ENCODE measurements at places on chromosomes 3 and 15.

GRCh38 chr3:47669026-47669749 lies 90.5 kb upstream of the CSPG5 start:
- no peak for DNase-seq

- DNase-seq: no peak
Observed at GRCh38 chr3:29385046-29385830, 104.4 kb downstream of the RBMS3 start.

- DNase-seq: no peak
Observed at GRCh38 chr3:65628978-65629377, 409.7 kb downstream of the MAGI1 start.

DNA sequence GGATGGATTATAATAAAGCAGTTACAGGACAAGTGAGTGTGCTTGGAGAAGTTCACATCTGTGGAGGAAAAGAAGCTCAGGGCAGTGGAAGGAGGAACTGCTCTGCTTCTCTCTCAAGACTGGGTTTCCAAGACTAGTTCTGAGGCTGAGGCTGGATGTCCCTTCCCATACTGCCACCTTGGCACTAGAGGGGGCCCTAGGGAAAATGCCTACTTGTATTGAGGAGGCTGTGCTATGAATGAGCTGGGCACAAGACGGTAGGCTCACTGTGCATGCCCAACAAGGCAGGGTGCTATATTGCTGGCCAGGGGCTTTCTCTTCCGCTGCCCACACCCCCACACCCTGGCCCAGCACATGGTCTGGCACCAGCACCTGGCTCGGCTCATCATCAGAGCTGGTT lies 65.2 kb downstream of the SLCO2A1 start:
- DNase-seq: no peak

- DNase-seq: no peak
Observed at GRCh38 chr3:9149566-9149965, 99.9 kb downstream of the SRGAP3 start.

- no peak for DNase-seq
Observed at GRCh38 chr15:72785432-72785831, 1.9 kb upstream of the ADPGK start.

DNA sequence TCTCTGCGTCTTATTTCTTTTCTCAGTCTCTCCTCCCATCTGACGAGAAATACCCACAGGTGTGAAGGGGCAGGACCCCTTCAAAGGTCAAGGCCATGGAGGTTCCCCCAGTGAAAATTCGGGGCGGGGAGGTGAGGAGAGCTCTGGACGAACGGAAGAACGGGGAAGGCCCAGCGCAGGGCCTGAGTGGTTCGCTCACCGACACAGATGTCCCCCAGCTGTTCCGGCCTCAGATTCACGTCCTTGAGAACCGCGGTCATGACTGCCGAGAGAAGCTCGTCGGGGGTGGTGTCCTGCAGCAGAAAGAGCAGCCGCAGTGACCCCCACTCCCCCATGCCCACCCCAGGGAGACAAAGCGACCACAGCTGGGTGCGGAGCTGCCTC lies 542 bp downstream of the ACAA1 start:
- no peak for DNase-seq

- DNase-seq: no peak
Observed at GRCh38 chr3:171488479-171488878, 28.3 kb upstream of the TNIK start.

DNA sequence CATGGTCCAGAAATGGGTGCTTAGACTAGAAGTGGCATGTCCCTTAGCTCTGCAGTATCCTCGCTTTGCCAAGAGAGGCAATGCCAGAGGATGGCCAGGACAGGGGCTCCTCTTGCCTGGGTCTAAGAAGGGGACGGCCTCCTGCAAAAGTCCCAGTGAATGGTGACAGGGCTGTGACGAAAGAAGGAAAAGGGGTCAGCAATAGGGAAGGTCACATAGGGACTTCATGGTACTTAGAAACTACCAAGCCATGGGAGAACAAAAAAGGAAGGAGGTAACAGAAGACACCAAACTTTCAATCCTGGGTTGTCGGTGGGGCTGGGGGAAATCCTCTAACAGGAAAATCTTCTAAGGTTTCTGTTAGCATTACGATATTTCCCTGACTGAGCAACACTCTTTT lies 36.2 kb upstream of the ATOSA start:
- DNase-seq: no peak

DNA sequence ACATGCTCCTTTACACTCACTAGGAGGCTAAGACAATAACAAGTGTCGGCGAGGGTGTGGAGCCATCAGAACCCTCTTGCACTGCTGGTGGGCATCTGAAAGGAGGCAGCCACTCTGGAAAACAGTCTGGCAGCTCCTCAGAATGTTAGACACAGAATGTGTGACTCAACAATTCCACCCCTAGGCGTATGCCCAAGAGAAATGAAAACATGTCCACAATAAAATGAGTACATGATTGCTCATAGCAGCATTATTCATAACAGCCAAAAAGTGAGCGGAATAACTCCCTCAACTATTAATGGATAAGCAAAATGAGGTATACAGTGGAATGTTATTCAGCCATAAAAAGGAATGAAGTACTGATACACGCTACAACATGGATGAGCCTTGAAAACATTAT lies 57.8 kb downstream of the WNT7A start:
- no peak for DNase-seq

- no peak for DNase-seq
Observed at GRCh38 chr15:33701304-33701696, 267.0 kb upstream of the CHRM5 start.

- no peak for DNase-seq
Observed at GRCh38 chr3:41364736-41365135, 165.4 kb downstream of the CTNNB1 start.

DNA sequence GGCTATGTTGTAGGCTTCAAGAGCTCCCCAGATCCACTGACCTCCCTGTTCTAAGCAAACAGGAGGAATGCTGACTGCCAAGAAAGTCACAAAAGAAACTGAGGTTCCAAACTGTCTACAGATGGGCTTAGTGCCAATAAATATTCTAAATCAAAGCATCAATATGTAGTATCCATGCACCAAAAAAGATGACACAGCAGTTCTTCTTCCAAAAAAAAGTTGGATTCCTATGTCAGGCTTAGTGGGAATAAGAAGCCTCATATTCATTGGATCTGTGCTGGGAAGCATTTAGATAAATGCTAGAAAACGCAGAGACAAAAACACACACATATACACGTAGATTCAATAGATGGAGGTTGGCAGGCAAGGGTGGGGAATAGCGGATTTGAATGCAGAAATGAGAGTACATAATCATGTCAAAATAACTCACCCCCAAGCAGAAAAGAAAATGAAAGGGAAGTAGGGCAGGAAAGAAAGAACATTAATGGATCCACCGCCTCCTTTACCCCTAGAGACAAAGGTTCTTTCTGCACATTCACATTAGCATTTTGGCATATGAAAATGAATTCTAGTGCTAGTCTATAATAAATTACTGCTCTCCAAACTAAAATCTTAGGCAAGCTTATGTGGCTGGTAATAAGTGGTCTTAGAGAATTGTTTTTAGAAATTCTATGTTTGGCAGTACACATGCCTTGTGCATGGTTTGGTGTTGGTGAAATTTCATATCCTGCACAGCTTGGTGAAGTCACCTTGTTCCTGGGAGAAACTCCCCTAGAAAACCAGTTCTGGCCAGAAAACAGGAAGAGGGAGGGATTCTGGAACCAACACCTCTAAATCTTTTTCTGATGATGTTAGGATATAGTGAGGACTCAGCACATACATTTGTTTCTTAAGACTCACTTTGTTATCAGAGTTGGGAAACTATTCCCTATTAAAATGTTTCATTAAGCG lies 283.4 kb downstream of the LSAMP start:
- no peak for DNase-seq

GRCh38 chr3:173685456-173685855 lies 287.9 kb downstream of the NLGN1 start:
- DNase-seq: no peak

DNA sequence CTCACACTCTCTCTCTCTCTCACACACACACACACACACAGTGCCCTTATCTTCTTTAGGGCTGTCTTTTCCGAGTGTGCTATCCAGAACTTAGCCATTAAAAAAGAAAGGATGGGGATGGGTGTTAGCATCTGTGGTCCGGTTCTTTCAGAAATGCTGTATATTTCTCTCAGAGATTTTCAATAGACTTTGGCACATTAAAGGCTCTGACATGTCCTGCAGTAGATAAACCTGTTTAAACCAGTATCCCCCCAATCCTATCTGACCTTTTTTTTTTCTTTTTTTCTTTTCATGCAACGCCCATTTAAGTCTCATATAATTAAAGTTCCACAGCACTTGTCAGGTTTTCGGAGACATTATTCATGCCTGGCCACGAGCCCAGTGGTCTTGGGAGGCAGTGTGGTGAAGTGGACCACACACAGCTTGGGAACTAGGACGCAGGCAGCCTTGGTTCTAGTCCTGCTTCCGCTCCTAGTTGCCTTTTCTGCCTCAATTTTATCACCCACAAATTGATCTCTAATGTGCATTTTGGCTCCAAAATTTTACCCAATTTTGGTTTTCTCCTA lies 13.3 kb downstream of the CAV3 start:
- DNase-seq: peak; percentile 20

GRCh38 chr15:56837273-56837672 lies 81.2 kb upstream of the TCF12 start:
- DNase-seq: no peak

DNA sequence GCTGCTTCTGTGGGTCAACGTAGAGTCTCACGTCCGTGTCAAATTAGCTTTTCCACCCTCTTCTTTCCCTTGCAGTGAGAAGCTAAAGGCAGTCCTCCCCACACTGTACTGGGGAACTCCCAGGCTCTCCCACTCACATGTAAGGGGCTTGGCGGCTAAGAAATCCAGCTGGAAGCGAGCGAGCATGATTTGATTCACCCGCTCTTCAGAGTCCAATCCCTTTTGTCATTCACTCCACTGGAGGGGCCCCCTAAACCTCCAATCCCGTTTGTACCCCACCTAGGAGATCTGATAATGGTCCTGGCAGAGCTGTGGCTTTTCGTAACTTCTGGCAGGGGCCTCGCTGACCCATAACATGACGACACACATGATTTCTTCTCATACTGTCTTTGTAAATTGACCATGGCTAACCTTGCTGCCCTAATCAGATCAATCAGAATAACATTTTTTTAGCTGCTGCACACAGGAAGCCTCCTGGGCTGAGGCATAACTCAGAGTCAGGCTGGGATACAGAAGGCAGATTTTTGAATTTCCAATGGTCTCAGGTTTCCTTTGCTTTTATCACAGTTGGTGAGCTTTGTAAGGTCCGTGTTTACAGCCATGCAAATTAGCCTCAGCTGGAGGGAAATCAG lies 235.2 kb downstream of the GREM1 start:
- no peak for DNase-seq

GRCh38 chr15:77944002-77944867 lies 133.3 kb downstream of the TBC1D2B start:
- peak; percentile 90 for DNase-seq

- no peak for DNase-seq
Observed at GRCh38 chr15:52466716-52467115, 62.0 kb downstream of the MYO5A start.

DNA sequence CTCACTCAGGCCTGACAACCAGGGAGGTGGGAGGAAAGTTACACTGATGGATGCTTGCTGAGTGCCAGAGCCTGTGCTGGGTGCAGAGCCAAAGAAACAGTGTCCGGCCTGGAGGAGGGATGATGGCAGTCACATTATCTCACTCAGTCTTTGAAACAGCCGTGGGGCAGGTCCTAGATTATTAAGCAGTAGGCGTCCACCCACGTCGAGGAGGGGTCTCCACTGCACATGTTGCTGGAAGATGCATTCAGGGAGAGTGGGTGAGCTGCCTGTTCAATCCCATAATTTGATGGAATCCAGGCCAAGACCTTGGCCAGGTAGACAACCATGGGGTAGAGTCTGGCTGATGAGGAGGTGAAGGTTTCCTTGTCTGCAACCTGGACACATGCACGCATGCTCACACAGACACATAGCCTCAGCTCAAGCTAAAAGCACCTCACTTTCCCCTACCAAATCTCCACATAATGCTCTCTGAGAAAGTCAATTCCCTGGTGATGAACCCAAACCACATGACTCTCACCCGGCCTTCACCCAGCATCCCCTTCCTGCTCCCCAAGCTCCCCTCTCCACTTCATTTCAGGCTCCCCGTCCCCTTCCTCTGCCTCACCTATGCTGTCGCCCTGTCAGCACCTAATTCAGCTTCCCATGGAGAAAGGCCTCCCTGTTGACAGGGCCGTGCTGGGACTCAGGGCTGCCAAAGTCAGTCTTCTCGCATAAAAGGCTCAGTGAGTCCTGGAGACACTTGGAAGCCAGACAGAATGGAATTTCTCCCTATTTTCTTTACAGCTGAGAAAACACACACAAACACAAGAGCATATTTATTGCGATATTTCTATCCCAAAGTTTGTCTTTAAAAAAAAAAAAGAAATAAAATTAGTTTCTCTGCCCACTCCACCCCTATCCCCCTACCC lies 29.8 kb downstream of the ACAN start:
- no peak for DNase-seq

DNA sequence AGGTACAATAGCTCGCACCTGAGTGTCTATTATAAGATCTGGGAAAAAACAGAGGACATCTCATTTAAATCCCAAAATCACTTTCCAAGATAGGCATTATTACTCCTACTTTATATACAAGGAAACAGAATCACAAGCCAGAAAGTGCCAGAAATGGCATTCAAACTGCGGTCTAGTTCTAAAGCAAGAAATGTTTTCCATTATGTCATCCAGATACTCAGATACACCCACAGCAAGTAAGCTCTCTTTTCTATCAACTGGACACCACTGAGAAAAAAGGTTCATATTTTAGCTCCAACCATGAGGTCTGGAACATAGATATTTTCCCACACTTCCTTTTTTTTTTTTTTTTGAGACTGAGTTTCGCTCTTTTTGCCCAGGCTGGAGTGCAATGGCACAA lies 8.1 kb downstream of the SLC33A1 start:
- DNase-seq: no peak

DNA sequence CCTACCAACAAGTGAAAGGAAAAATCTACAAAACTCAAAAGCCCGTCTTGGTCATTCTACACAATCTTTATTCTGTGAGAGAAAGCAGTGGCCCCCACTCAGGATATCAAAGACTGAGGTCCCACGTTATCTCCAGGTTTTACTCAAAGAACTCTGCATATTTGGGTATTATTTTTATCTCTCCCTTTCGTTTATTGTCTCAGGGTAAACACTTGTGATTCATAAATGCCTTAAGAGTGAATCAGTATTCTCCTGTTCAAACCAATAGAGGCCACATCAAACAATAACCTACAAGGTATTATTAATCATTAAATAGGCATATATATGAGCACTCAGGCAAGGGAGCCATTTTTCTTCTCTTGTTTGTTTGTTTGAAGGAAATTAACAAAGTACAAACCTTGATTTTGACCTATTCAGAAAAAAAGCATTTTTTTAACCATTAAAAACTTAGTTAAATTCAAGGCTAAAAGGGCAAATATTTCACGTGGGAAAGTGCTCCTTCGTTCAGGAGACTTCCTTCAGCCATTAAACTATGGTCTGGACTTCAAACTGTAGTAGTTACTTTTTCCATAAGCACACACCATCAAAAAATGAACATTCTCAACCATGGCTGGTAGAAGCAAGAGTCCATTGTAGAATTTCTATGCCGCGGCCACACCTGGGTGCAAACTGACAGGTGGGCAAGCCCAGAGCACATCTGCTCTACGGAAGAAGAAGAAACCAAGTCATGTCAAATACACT lies 13.9 kb upstream of the HES1 start:
- DNase-seq: no peak

GRCh38 chr3:31041161-31041978 lies 146.9 kb upstream of the GADL1 start:
- DNase-seq: no peak

Measured in cardiac septum (tissue), 1 donor.